HFFc6 (cell line): ENCODE measurements at places on chromosomes 6 and 20. TPM values are rescaled to one million over a fixed set of nuclear protein-coding genes. Genes with fewer than 3 reads are reported as not detected.

The TSBP1 gene
- total RNA-seq = not detected in 2 replicates

The SNPH gene
- 13.4 to 15.5 TPM (median 13.4 TPM) in 3 replicates for total RNA-seq

The BPIFA2 gene
- not detected in 3 replicates for total RNA-seq

The NHLRC1 gene
- 1.0 to 1.9 TPM (median 1.1 TPM) in 3 replicates for total RNA-seq

The RCAN2 gene
- total RNA-seq = 0.08 to 1.00 TPM (median 0.39 TPM) in 3 replicates

The C20orf141 gene
- not detected in 3 replicates for total RNA-seq

DNA sequence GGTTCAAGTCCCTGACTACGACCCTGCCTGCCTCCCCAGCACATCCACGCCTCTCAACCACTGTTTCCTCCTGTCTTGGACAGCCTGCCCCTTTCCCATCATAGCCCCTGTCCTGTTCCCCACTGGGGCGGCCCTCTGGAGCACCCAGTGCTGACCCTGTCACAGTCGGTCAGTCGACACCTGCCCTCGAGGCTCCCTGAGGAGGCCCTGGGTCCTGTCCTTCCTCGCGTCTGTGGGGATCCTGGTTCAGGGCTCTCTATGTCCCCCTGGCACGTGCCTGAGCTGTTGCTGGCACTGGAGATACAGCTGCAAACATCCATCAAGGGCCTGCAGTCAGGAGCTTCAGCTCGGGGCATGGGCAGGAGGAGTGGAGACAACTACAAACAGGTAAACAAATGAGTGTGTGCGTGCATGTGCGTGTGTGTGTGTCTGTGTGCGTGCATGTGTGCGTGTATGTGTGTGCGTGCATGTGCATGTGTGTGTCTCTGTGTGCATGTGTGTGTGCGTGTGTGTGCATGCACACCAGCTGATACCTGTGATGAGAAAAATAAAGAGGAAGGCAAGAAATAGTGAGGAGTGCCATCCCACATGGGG lies 132.8 kb downstream of the PHACTR3 start:
- H3K4me3 ChIP-seq = no peak overlapping the region
- no peaks in the 10 kb centered on the region for H3K27me3 ChIP-seq
- peaks cover 7% of the 10 kb centered on the region; the same call in 1 of the 2 replicates for H3K36me3 ChIP-seq
- no peak overlapping the region for H3K27ac ChIP-seq
- no peak for DNase-seq

DNA sequence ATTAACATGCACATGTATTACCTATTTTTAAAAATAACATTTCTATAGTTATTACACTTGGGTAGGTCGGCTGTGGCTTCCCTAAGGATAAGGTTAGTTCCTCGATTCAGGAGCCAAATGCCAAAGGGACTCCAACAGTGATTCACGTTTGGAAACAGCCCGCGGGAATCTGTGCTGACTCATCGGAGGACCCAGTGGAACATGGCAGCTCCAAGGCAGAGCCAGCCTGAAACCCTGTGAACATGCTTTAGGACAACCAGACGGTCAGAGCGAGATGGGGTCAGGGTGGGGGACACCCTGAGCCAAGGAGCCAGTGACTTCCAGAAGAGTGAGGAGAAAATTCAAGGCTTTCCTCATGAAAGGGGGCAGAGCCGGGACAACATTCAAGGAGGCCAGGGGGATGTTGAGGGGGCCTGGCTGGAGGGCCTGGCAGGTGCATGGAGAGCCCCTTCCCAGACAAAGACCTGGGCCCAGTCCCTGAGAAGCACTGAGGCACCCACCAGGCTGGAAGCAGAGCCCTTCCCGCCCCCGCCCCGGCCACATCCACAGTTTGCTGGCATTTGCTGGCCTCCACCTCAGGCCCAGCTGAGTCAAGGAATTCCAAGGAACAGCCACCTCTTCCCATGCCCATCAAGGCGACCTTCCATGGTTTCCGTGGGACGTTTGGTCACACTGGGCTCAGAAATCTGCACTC lies 133.2 kb downstream of the SNX5 start:
- peak overlapping the region; percentile 79 for H3K4me3 ChIP-seq
- peaks cover 8% of the 10 kb centered on the region for H3K36me3 ChIP-seq
- peaks cover 60% of the 10 kb centered on the region for H3K4me1 ChIP-seq
- H3K27ac ChIP-seq = peak overlapping the region; percentile 97
- peak; percentile 85 for DNase-seq
- no peaks in the 10 kb centered on the region; the same call in 1 of the 2 replicates for H3K27me3 ChIP-seq

GRCh38 chr20:53708129-53708968 lies 114.7 kb upstream of the ZNF217 start:
- peaks cover 39% of the 10 kb centered on the region for H3K4me1 ChIP-seq
- peak overlapping the region; percentile 83 for H3K27ac ChIP-seq
- H3K36me3 ChIP-seq = no peaks in the 10 kb centered on the region
- peak overlapping the region; percentile 73 for H3K4me3 ChIP-seq
- peak; percentile 71 for DNase-seq

GRCh38 chr20:63702751-63703470 lies 4.9 kb downstream of the ARFRP1 start:
- peaks cover 27% of the 10 kb centered on the region for H3K4me1 ChIP-seq
- peaks cover 12% of the 10 kb centered on the region for H3K36me3 ChIP-seq
- no peak overlapping the region for H3K27ac ChIP-seq
- no peak overlapping the region for H3K4me3 ChIP-seq

GRCh38 chr6:119132261-119132981 lies 54.0 kb upstream of the FAM184A start:
- H3K4me3 ChIP-seq = no peak overlapping the region; the same call in 1 of the 2 replicates
- H3K27me3 ChIP-seq = no peaks in the 10 kb centered on the region; the same call in 1 of the 2 replicates
- no peak overlapping the region for H3K27ac ChIP-seq
- H3K4me1 ChIP-seq = peaks cover 22% of the 10 kb centered on the region

DNA sequence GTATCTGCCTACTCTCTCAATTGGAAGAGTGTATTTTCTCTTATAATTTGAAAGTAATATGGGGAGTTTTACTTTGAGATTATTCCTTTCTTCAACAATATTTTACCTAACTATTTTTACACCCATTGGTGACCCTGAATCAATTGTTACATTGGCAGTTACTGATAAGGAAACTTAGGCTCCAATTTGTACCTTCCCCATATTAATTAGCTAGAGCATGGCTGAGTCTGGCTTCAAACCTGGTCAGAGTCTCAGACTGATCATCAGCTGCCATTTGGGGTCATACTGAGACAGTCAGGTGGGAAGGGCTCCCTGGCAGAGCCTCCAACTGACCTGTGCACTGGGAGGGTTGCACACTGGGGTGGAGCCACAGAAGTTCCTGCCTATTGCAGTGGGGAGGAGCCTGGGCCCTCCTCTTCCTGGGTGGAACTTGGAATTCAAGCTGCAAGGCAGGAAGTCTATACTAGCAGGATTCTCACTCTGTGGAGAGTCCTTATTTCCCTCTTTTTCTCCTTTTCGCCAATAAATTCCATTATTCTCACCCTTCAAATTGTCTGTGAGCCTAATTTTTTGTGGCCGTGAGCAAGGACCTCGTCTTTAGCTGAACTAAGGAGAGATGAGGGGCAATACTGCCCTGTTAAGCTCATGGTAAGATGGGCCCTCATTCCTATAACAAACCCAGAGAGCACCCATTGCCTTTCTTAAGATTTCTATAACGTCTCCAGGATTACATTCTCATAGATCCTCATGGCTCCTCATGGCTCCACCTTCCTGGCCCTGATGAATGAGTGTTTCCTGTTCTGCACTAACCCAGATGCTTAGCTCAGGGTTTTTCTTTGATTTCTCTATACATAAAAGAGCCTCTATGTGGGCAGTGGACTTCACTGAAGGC lies 285.1 kb downstream of the ADGB start:
- no peak overlapping the region for H3K4me3 ChIP-seq

GRCh38 chr20:33556246-33556645 lies 66.3 kb downstream of the CBFA2T2 start:
- no peak overlapping the region for H3K27ac ChIP-seq
- H3K4me1 ChIP-seq = peaks cover 27% of the 10 kb centered on the region
- peaks cover 10% of the 10 kb centered on the region; the same call in 1 of the 2 replicates for H3K36me3 ChIP-seq
- DNase-seq = no peak
- H3K27me3 ChIP-seq = no peaks in the 10 kb centered on the region

GRCh38 chr20:40811660-40812414 lies 122.8 kb upstream of the MAFB start:
- H3K4me1 ChIP-seq = no peaks in the 10 kb centered on the region
- peaks cover 11% of the 10 kb centered on the region for H3K27me3 ChIP-seq
- no peak for DNase-seq
- no peaks in the 10 kb centered on the region for H3K36me3 ChIP-seq
- H3K4me3 ChIP-seq = no peak overlapping the region

DNA sequence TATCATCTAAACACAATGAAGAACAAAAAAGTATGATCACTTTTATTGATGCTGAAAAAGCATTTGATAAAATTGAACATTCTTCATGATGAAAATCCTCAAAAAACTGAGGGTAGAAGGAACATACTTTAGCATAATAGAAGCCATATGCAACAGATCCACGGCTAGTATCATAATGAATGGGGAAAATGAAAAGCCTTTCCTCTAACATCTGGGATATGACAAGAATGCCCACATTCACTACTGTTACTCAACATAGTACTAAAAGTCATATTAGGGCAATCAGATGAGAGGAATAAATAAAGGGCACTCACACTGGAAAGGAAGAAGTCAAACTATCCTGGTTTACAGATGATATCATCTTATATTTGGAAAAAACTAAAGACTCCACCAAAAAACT lies 256.6 kb downstream of the RFPL4B start:
- peaks cover 7% of the 10 kb centered on the region for H3K36me3 ChIP-seq
- no peak overlapping the region for H3K27ac ChIP-seq
- H3K4me1 ChIP-seq = no peaks in the 10 kb centered on the region
- H3K4me3 ChIP-seq = no peak overlapping the region

- DNase-seq = no peak
- peaks cover 5% of the 10 kb centered on the region; the same call in 1 of the 2 replicates for H3K36me3 ChIP-seq
- peaks cover 41% of the 10 kb centered on the region for H3K4me1 ChIP-seq
- H3K4me3 ChIP-seq = no peak overlapping the region
- no peak overlapping the region for H3K27ac ChIP-seq
Measured at GRCh38 chr6:158237656-158238055, 69.5 kb downstream of the GTF2H5 start.

DNA sequence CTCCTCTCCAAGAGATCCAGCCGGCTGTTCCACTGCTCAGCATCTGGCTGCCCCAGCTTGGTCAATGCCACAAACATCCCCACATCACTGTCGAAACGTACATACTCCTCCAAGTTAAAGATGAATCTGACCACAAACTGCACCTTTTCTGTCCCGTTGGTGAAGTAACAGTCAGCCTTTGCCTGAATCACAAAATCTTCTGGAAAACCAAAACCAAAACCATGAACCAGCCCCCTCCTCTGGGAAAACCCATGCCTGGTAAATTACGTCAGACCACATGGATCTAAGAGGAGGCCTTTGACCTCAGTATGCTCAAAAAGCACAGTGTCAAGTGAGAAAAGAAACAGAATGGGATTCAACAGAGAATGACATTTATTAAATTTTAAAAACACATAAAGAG lies 1.7 kb downstream of the HLA-DOB start:
- peaks cover 35% of the 10 kb centered on the region for H3K27me3 ChIP-seq
- H3K4me3 ChIP-seq = no peak overlapping the region
- H3K4me1 ChIP-seq = peaks cover 12% of the 10 kb centered on the region

GRCh38 chr6:37580176-37580955 lies 80.7 kb upstream of the CCDC167 start:
- H3K4me1 ChIP-seq = peaks cover 44% of the 10 kb centered on the region
- no peak for DNase-seq
- no peak overlapping the region for H3K27ac ChIP-seq
- peaks cover 2% of the 10 kb centered on the region; the same call in 1 of the 2 replicates for H3K27me3 ChIP-seq

- no peak overlapping the region for H3K4me3 ChIP-seq
- peaks cover 17% of the 10 kb centered on the region for H3K4me1 ChIP-seq
- H3K27me3 ChIP-seq = peaks cover 80% of the 10 kb centered on the region
- DNase-seq = no peak
- H3K36me3 ChIP-seq = no peaks in the 10 kb centered on the region
Measured at GRCh38 chr6:108170332-108171290, 4.8 kb downstream of the NR2E1 start.

GRCh38 chr20:52493171-52493721 lies 301.7 kb upstream of the ZFP64 start:
- peaks cover 3% of the 10 kb centered on the region; the same call in 1 of the 2 replicates for H3K27me3 ChIP-seq
- peaks cover 30% of the 10 kb centered on the region; the same call in 1 of the 2 replicates for H3K4me1 ChIP-seq
- no peak for DNase-seq
- peak overlapping the region; percentile 82; the same call in 1 of the 2 replicates for H3K4me3 ChIP-seq
- no peaks in the 10 kb centered on the region for H3K36me3 ChIP-seq

GRCh38 chr6:142014515-142014914 lies 118.2 kb upstream of the GJE1 start:
- DNase-seq = peak; percentile 94
- no peaks in the 10 kb centered on the region; the same call in 1 of the 2 replicates for H3K36me3 ChIP-seq
- H3K27ac ChIP-seq = peak overlapping the region; percentile 93
- H3K4me3 ChIP-seq = peak overlapping the region; percentile 76

GRCh38 chr20:26169506-26169905 lies 472.9 kb upstream of the ZNF337 start:
- H3K36me3 ChIP-seq = no peaks in the 10 kb centered on the region
- DNase-seq = peak; percentile 73
- H3K27me3 ChIP-seq = peaks cover 2% of the 10 kb centered on the region
- peaks cover 88% of the 10 kb centered on the region for H3K4me1 ChIP-seq
- H3K27ac ChIP-seq = peak overlapping the region; percentile 86
- peak overlapping the region; percentile 53 for H3K4me3 ChIP-seq

DNA sequence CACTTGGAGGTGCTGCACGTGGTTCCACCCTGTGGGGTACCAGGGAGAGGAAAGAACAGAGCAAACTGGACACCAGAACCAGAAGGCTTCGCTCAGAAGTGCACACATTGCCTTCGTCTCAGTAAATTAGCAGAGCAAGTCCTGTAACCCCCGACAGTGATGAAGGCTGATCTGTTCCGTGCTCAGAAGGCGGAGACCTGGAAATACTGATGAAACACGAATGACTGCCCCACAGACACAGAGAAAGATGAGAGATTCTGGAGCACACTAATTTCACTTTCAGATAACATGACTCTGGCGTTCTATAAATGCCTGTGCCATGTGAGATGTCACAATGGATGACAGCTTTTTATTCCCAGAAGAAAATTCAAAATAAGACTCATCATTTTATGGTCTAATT lies 44.2 kb upstream of the CCR6 start:
- H3K4me3 ChIP-seq = no peak overlapping the region
- H3K4me1 ChIP-seq = no peaks in the 10 kb centered on the region
- peaks cover 2% of the 10 kb centered on the region; the same call in 1 of the 2 replicates for H3K27me3 ChIP-seq
- no peak for DNase-seq
- H3K27ac ChIP-seq = no peak overlapping the region

- no peaks in the 10 kb centered on the region for H3K36me3 ChIP-seq
- DNase-seq = peak; percentile 59
- peak overlapping the region; percentile 83 for H3K4me3 ChIP-seq
- peaks cover 40% of the 10 kb centered on the region for H3K4me1 ChIP-seq
- peaks cover 1% of the 10 kb centered on the region; the same call in 1 of the 2 replicates for H3K27me3 ChIP-seq
Measured at GRCh38 chr6:7468382-7469081, 72.9 kb upstream of the DSP start.
